ENCODE measurements at places on chromosomes 12 and 14.

DNA sequence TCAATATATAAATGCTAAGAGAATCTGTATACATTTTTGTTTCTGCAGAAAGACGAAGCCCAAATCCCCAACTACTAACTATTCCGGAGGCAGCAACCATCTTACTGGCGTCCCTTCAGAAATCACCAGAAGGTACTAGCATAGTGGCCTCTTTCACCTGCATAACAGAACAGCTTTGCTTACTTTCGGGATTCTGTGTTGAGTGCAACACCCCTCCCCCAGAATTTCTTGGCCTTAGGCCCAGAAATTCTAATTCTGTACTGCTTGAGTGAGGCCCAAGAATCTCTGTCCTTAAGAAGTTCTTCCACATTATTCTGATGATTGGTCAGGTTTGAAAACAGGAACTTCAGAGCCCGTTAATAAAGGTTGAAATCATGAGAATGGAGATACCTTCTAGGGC lies 2.9 kb downstream of the SPX start:
- no peak for DNase-seq

DNA sequence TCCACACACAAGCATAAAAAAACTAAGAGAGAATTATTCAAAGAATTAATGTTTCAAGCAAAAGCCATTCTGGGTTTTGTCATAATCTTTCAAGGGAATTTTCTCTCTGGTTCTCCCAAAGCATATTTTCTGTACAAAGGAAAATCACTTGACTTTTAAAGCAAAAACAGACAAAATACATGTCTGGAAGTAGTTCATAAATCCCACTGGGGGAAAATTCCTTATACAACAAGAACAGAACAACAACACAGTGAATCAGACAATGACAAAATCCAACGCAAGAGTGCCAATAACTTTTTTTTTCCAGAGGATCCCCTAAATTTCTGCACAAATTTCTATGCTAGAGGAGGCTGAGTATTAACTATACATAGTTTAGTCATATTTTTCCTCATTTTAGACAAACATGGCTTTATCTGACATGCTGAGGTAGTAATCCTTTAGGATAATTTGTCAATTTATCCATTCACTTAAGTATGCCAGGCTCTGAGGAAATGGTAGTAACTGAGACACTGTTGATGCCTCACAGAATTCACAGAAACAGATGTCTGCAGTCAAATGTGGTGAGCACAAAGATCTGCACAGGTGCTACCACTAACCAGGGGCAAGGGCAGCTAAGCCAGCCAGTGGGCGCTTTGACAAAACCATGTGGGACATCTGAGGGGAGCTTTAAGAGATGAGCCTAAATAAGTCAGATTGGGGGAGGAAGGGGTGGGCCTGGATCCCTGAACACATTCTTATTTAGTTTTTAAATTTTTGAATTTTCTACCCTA lies 38.0 kb downstream of the GRIP1 start:
- no peak for DNase-seq

DNA sequence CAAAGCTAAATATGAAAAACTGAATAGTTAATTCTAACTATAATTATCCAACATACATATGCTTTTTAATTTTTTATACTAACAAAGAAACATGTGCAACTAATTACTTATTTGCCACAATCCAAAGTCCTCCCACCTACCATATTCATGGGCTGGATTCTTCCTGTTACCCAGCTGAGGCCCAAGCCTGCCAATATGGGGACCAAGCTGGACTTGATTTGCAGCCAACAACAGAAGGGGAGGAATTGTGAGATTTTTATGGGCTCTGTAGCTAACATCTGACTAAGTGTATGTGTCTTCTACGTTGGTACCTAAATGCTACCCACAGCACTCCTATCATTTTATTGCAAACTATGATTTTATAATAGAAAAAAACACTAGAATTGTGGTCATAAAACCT lies 13.1 kb upstream of the ANKS1B start:
- DNase-seq: no peak

GRCh38 chr12:98771811-98772752 lies 127.0 kb downstream of the APAF1 start:
- no peak for DNase-seq
